H4 (cell line): ENCODE measurements at places on chromosomes 6 and 20.

DNA sequence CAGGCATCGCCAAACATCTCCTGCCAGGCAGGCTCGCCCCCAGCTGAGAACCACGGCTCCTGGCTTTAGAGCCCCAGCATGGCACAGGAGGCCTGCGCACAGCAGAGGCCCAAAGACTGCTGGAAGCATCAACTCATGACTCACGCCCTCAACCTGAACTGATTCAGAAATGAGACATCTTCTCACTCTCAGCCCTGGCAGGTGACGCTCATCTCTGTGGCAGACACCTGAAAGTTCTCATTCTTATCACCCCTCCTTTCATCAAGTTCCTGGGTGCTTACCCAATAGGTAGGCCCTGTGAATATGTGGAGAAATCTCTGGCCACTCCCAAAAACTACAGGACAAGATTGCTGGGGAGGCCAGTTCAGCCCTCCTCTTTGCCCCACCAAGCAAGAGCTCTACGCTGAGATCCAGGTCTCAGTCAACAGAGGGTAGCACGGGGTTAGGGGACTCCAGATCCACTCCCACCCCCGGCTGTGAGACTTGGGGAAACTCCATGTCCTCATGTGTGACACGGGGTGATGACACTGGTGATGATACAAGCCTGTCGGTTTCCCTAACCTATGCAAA is 11.3 kb downstream of the NFATC2 start:
- DNase-seq = no peak

DNA sequence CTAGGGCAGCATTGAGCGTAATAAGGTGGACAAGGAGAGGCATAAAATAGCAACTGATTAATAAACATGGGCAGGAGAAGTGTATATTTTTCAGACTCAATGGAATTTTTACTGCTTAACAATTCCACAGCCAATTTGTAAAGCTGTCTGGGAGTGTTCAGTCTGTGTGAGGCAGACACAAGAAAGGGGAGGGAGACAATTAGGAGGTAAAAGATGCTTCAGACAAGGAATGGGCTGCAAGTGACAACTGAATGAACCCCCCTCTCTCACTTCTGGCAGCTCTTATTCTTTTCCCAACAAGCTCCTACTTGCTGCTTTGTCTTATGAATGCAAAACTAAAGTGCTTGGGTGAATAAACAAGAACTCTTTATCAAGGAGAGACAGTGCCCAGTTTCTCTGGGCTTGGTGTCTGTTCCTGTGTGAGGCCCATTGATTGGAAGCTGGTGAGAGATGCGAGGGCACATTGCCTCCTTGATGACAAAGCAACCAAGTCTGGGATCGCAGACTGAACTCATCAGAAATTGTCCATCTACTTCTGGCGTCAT is 575.3 kb downstream of the RNF144B start:
- no peak for DNase-seq

- no peak for DNase-seq
Observed at GRCh38 chr20:37816726-37817125, 86.2 kb upstream of the VSTM2L start.

GRCh38 chr6:112286010-112286409 is 31.6 kb upstream of the LAMA4 start:
- DNase-seq = peak; percentile 26

- DNase-seq = no peak
Observed at GRCh38 chr6:117371492-117371891, 54.2 kb downstream of the ROS1 start.

DNA sequence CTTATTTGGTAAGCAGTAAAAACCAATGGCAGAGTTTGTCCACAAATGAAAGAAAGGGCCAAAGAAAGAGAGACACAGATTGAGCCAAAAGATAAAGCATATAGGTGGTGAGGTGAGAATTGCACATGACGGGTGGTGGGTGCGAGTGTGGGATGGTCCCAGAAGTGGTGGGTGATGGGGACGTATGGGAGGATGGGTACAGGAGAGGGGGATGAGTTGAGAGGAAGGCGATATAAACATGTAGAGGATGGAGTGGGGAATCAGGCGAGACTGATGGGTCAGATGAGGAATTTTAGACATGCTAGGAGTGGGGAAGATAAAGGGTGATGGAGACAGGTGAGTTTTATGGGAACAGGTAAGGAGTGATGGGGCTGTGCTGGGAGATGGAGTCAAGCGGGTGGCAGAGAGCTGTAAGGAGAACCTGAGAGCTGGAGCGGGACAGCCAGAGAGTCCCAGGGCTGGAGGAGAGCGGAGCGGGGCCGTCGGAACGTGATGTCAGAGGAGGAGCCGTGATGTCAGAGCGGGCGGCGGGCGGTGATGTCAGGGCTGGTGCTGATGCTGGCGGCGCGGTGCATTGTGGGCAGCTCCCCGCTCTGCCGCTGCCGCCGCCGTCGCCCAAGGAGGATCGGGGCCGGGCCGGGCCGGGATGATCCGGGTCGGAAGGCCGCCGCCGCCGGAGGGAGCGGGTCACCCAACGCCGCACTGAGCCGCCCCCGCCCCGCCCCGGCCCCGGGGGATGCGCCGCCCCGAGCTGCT is at the start of gene TTBK1:
TTBK1 (plus strand) TSS at position 574 of the 756 bp plus-strand sequence. CDS start 3,180 bp downstream, outside the sequence.
- DNase-seq = no peak

GRCh38 chr6:43383021-43383667 is 13.7 kb upstream of the ZNF318 start:
- no peak for DNase-seq

DNA sequence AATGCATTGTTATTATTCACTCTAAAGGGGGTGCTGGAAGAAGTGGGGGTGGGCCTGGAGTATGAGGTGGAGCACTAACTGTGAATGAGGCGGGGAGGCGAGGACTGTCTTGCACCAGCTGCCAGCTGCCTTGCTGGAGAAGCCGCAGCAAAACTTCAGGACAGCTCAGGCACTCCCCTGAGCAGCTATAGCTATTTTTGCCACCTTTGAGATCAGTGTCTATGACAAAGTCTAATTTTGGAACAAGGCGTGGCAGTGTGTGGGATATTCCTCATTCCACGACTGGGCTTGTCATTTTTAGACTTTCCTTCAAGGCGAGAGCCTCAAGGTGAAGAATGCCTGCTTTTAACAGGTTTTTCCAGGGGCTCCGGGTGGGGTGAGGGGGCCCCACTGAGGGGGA is 143.8 kb downstream of the DOK5 start:
- no peak for DNase-seq

DNA sequence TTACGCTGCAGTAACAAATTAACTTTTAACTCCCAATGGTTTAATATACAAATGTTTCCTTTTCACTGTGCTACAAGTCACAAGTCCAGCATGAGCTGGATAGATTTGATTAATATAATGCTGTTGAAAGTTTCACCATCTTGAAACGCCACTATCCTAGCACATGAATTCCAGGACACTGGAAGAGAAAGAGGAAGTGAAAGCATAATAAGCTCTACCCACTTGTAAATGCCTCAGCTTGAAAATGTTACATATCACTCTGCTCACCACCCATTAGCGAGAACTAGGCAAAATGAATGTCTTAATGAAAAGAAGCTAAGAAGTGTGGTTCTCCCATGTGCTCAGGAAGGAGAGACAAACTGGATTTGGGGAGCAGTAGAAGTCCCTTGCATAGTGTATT is 46.9 kb downstream of the PCSK2 start:
- no peak for DNase-seq
